NCI-H2171 treated with DMSO at 0.1 percent for 48 hours (cell line): ENCODE measurements at places on chromosomes 5 and 9.

- DNase-seq = peak; percentile 61
Observed at GRCh38 chr9:89564346-89564878, 40.4 kb upstream of the GADD45G start.

GRCh38 chr5:68478301-68479095 lies 262.9 kb downstream of the PIK3R1 start:
- DNase-seq = peak; percentile 61

GRCh38 chr9:125908136-125908535 lies 161.0 kb downstream of the PBX3 start:
- DNase-seq = no peak

- DNase-seq = no peak
Observed at GRCh38 chr5:1514027-1514818, 9.5 kb downstream of the LPCAT1 start.

- peak; percentile 46 for DNase-seq
Observed at GRCh38 chr5:25544652-25545249, 900.0 kb upstream of the CDH10 start.

DNA sequence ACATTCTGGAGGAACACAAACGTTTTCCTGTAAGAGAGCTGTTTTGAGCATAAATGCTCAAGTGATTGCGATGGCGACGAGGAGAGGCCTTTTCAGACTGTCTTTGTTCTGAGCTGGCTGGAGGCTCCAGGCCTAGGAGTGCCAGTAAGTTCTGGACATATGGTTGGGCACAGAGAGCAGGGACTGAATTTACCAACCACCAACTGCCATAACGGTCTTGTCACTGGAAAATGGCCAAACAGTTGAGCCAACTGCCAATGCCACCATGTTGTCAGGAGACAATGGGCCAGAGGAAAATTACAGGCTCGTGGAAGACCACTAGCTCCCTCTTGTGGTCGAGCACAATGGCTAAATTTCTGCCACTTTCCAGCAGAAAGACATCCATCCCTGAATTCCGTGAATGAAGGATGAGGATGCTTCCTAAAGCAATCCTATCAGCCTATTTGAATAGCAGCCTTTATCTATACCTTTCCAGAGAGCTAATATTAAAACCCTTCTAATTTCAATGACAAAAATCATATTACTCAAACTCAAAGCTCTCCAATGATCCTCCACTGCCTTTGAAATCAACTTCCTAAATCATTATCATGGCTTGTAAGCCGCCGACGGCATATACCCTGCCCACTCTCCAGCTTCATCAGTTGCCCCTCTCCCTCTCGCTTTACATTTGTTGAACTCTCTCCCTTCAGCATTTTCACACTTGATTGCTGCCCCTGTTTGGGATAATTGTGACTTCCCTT lies 66.9 kb upstream of the GLIS3 start:
- DNase-seq = peak; percentile 71

DNA sequence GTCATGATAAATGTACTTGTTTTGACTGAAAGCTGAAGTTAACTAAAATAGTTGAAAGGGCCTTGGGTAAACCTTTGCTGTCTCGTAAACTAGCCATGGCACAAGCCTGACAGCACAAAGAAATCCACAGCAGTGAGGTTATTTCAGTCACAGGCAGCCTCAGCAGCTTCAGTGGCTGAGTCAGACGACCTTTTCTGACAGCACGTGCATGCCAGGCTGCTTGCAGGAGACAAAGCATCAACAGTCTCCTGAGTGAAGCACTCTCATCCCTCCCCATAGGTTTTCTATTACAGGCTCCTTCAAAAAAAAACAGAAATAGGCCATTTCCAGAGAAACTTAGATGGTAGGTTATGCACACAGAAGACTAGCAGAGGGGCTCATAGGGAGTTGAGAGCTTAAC lies 34.6 kb downstream of the OXCT1 start:
- DNase-seq = peak; percentile 5

DNA sequence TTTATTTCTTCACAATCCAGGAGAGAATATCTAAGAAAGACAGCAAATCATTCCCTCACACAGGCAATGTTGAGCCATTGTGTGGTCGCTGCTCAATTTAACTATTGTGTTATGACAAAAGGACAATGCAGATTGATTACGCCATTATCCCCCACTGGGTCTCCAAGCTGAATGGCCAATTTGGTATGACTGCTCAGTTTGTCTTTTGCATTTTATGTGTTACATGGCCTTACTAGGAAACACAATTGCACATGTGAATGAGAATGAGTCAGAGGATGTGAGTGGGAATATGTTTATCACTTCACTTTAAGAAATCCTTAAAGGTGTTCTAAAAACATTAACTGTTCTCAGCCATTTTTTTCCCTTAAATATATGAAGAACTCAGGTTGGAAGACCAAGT lies 108.3 kb downstream of the FAM174A start:
- no peak for DNase-seq

- DNase-seq = no peak
Observed at GRCh38 chr9:115229496-115229895, 111.5 kb upstream of the TNC start.

DNA sequence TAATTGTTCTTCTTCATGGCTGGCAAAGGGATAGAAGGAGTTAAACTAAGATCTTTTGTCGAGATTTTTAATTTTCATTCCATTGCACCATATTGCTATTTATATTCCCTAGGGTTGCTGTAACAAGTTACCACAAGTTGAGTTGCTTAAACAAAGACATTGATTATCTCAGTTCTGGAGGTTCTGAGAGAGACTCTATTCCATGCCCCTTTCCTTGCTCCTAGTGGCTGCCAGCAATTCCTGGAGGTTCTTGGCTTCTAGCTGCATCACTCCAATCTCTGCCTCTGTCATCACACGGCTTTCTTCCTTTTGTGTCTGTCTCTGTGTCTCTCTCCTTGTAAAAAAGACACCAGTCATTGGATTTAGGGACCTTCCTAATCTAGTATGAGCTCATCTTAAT lies 136.6 kb upstream of the DAB2 start:
- no peak for DNase-seq

DNA sequence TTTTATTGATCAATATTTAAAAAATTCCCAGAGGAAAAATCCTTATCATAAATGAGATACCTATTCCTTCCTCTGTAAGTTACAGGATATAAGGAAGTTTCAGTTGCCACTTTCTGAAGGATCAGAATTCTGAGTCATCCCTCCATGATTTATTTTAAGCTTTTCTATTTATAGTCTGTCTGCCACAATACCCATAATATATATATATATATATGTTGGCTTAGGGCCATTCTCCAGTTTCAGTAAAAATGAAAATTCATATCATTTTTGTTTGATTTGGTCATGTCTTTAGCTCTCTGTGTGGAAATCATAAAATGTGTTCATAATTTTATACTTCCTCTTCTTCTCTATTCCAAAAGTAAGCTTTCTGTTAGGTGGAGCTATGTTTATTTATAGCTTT lies 215.8 kb upstream of the CYLC2 start:
- no peak for DNase-seq

GRCh38 chr5:97979740-97980139 lies 793.7 kb upstream of the RGMB start:
- DNase-seq = no peak

DNA sequence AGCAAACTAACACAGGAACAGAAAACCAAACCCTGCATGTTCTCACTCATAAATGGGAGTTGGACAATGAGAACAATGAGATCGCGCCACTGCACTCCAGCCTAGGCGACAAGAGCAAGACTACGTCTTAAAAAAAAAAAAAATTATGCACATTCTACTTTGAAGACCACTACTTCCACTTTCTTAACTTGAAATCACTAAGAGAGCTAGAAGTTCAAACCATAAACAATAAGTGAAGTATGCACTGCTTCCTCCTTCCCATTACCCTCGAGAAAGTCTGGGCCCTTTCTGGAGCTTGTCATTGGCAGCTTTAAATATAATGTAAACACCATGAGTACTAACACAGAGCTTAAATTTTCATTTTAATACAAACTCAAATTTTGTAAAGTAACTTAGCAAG lies 94.9 kb downstream of the TLE1 start:
- DNase-seq = no peak

GRCh38 chr5:149466457-149466972 lies 84.7 kb downstream of the CSNK1A1 start:
- DNase-seq = no peak

DNA sequence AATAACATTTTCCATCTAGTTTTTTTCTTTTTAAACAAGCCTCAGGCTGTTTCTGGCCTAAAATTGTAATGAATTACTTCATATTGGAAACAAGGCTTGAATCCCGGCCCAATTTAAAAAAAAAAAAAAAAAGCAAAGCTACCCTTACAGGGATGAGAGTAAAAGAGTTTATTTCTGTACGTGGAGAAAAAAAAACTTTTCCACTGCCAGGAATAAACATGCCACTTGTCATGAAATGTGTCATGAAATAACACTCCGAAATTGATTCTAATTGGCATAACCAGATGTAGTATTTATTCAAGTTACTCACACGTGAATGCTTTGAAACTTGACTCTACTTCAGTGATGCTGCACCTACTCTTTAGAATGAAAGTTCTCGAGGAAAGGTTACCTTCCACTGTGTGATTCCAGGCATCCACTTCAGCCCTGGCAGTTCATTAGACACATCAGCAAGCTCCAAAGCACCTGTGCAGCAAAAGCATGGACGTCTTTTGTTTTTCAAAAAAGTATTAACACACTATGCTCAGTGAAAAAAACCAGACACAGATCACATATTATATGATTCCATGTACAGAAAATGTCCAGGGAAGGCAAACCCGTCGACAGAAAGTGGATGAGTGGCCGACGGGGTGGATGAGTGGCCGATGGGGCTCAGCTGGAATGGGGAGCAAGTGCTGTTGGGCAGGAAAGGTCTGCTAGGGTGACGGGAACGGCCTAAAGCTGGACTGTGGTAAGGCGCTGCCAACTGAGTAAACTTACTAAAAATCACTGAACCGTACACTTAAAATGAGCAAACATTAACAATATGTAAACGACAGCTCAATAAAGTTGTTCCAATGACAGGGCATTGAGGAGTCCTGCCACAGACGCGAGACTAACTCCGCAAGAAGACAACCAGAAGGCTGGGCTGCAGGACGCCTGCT lies 21.2 kb downstream of the NSUN2 start:
- DNase-seq = peak; percentile 83

DNA sequence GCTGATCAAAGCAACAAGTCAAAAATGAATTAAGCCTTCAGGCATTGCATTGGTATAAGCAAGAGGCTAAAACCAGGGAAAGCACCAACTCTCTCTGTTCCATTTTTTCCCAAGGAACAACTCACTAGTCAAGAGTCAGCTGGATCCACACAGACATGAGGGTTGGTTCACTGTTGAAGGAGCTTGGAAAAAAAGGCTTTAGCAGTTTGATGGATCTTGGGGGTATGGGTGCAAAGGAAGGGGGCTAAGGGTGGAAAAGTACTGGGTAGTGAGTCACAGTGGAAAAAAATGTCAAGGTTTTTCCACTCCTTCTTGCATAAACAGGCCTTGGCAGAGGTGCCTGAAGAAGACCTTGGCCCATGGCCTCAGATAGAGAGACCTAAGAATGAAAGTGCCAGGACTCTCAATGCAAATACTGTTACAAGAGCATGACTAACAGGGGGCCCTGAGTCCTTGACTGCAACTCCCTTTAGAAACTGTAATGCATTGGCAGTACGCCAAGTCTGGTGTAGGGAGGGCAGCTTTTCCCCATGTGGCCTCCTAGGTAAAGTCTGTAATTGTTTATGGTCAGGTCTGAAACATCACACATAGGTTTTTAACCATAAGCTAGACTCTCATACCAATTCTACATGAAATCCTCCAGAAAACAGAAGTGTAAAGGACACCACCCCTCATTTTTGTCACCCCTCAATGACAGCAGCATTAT lies 23.7 kb downstream of the ACTL7A start:
- peak; percentile 54 for DNase-seq

GRCh38 chr9:127644146-127644827 lies 32.2 kb downstream of the STXBP1 start:
- no peak for DNase-seq

- no peak for DNase-seq
Observed at GRCh38 chr9:96581786-96582185, 37.9 kb downstream of the CDC14B start.

GRCh38 chr5:104942735-104943134 lies 1380.1 kb upstream of the NUDT12 start:
- DNase-seq = no peak

GRCh38 chr5:178350361-178351220 lies 118.0 kb upstream of the PHYKPL start:
- DNase-seq = no peak

- no peak for DNase-seq
Observed at GRCh38 chr5:141692919-141693725, 11.1 kb upstream of the ARAP3 start.

DNA sequence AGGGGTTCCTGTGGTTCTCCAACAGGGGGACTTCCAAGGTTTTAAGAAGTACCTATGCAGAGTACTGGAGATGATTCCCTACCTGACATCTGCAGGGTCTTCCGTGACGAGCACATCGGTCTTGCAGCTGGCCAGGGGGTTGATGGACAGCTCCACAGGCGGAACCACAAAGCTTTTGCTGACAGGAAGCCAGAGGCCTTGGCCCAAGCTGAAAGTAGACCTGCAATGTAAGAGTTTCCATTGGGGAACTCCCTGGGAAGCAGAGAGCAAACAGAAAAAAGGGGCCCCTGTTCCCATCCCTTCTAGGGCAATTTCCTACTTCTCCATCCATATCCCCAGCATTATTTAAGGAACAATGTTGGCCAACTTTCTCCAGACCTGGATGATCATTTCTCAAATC lies 288.0 kb downstream of the TRIM32 start:
- DNase-seq = no peak

- DNase-seq = no peak
Observed at GRCh38 chr9:94860678-94861588, 134.4 kb downstream of the AOPEP start.

DNA sequence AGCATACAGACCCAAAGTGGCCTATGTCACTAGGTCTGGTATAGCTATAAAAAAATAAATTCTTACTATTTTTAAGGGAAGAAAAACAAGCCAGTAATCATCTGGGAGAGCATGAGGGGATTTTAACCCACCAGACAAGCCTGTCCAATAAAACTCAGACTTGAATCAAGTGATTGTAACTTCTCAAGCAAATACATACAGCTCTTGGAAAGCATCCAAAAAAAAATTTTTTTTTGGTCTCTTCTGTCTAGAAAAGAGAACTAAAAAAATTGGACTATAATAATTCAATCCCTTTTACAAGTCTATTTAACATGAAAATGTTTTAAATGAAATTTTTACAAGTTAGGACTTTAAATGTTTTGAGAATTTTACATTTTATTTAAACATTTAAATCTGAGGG lies 61.7 kb downstream of the FBXL17 start:
- DNase-seq = peak; percentile 28
